ENCODE measurements at places on chromosomes 16 and 17.

- DNase-seq = peak; percentile 74
These were observed at the start of gene ATMIN for GRCh38 chr16:81035398-81035974. TSS of gene ATMIN (plus strand) at chr16:81035842. CDS start at chr16:81035871, 29 bp downstream.

- DNase-seq = no peak
These were observed 114.4 kb downstream of the SDR42E1 start for GRCh38 chr16:81896902-81897301.

DNA sequence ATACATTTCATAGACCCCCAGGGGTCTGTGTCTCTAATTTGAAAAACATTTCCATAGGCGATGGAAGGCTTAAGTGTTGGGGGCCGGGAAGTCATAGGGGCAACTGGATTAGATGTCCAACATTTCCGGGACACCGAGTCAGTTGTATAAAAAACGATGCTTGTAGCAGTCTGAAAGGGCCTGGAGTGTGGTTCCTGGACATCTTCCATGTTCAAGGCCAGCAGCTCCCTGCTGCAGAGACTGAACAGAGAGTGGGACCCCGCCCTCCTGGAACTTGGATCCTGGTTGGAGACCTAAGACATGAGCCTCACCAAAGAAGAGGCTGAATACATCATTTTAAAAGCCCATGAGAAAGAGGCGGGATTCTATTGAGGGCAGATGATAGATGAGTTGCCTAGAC, 82.0 kb upstream of the ZNF423 start:
- no peak for DNase-seq

GRCh38 chr17:39636587-39636926, 387 bp upstream of the STARD3 start:
- DNase-seq = no peak

DNA sequence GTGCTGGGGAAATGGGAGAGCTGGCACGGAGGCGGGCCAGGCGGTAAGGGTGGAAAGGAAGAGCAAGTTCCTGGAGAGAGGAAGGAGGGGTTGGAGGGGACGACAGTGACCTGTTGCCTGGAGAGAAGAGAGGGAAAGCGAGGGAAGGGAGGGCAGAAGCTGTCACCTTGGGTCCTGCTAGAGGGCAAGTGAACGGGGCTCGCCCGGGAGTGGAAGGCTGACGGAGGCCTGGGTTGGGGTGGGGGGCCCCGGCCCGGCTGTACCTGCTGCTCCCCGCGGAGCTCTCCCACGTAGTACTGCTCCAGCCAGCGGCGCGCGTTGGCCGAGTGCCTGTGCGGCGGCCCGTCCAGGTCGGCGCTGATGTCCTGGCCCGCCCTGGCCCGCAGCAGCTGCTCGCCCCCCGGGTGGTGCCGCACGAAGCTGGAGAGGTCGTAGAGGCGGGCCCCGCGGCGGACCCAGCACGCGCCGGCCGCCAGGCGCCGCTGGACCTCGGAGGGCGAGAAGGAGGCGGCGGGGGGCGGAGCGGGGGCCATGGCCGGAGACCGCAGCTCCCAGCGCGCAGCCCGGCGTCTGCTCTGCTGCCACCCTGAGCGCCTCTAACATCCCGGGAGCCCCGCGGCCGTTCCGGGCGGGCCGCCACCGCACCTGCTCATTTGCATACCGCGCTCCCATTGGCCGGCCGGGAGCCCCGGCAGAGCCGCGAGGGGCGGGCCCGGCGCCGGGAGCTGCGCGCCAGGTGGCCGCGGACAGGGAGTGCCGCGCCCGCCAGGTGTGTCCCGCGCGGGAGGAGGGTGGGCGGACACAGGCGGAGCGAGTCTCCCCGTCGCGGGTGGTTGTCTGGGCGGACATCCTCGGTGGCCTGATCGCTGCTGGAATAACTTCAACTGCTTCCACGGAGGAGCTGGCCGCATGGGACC, at the start of gene FA2H:
Gene FA2H (minus strand): TSS at position 598 of the 917 bp plus-strand sequence. CDS start 65 bp downstream, at position 533.
- peak; percentile 81 for DNase-seq

DNA sequence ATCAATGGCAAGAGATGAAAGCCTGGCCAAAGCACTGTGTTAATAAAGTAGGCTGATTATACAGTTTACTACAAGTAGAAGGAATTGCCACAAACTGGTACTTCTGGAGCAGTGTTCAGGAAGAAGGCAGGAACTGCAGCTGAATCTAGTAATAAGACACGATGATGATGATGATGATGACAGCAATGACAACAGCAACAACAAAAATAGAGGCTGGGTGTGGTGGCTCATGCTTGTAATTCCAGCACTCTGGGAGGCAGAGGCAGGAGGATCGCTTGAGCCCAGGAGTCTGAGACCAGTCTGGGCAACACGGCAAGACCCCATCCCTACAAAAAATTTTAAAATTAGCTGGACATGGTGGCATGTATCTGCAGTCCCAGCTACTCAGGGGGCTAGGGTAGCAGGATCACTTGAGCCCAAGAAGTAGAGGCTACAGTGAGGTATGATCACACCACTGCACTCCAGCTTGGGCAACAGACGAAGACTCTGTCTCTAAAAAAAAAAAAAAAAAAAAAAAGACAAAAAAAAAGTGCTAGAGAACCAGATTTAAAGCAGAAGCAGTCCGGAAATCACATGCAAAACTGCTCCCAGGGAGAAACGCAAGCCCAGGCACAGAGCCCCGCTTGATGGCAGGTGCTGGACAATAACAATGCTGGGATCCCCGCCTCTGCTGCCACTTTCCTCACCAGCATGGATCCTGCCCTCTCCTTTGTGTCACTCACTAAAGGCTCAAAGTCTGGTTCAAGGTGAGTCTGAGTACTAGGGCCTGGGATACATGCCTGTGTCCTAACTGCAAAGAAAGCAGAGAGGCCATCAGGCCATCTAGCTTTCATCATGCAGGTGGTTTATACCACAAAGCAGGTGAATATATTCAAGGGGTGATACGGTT, 44.8 kb downstream of the CPPED1 start:
- no peak for DNase-seq

- DNase-seq = no peak
These were observed 549 bp downstream of the SLC26A11 start for GRCh38 chr17:80220736-80221215.

GRCh38 chr16:48426244-48427141, 41.3 kb upstream of the SIAH1 start:
- DNase-seq = no peak

GRCh38 chr17:65589321-65589720, 27.9 kb upstream of the AXIN2 start:
- DNase-seq = no peak
